ENCODE measurements at places on chromosomes 3 and 15.

DNA sequence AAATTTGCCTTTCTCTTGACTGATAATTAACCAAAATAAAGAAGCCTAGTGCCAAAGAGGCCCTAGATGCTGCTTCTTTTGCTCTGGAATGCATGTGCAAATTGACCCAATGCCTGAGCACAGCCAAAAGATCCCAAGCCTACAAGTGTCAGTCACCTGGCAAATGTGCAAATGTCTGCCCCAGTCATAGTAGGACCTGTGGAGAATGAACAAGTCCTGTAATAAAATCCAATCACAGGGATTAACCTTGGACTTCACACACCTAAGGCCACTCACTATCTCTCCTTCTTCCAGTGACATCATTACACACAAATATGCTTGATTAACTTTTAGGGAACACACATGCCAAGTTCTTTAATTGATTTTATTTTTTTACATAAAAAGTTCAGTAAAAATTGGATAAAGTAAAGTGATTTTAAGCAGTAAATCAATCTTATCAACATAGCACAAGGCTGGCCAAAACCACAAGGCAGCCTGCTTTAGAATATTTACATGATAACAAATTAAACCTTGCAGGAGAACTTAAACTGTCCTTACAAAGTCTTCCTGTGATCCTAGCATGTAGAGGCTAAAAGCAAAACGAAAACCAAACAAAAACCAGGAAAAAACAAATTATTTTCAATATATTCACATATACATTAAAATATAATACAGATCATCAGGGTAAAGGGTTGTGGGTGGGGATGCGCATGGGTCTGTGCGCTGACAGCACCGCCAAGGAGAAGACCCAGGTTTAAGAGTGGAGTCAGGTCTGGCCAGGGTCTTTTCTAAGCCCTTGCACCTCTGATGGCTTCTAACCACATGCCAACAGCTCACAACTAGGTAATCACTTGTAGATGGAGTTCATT lies 36.8 kb downstream of the NBEAL2 start:
- DNase-seq = no peak

DNA sequence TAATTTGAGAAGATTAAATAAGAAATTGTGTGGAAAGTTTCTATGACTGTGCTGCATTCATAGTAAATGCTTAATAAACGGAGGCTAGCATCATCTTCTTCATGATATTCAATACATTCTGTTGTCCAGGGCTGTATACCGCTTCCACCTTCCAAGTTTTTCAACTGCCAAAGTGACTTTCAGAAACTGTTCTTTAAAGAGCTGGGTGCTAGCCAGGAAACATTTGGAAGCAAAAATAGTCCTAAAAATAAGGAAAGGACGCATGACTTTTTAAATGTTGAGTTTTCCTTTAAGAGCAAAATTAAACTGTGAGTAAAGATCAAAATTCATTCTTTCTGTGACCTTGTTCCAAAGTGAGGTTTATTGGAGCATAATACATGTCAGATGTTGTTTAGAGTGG lies 9.4 kb upstream of the ERC2 start:
- no peak for DNase-seq

DNA sequence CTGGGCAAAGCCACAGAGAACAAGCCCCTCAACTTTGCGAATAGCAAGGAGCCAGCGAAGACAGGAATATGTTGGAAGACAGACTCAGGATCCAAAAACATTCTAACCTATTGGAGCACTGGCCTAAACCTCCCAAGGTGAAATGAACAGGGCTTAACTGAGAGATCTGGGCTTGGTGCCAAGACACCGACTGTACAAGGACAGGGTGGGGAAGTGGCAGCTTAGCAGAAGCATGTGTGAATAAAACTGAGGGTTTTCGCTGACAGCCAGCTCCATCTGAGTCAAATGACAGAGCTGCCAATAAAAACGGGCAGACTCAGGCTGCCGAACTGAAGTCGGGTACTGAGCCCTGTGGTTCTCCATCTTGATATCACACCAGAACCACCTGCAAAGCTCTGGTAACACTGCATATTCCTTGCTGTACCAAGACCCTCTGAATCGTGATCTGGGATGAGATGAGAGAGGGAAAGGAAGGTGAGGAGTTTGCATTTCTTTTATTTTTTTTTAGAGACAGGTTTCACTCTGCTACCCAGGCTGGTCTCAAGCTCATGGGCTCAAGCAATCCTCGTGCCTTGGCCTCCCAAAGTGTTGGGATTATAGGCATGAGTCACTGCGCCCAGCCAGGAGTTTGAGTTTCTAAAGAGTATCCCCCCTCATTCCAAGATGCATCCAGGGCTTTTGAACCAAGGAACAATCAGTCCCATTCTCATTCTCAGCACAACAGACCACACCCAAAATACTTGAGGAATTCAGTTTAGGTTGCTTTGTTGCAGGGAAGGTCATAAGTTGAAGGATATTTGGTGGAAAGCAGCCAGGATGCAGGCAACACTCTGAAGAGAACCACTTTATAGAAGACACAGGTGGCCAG lies 6.0 kb upstream of the PLCB2 start:
- DNase-seq = no peak

DNA sequence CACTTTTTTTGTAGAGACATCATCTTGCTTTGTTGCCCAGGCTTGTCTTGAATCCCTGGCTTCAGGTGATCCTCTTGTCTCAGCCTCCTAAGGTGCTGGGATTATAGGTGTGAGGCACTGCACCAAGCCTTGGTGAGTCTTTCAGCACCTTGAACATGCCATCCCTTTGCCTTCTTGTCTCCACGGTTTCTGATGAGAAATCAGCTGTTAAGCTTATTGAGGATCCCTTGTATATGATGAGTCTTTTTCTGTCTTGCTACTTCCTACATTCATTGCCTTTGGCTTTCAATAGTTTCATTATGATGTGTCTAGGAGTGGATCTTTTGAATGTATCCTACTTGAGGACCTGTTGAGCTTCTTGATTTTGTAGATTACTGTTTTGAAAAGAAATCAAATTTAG lies 35.9 kb upstream of the TMCC1 start:
- no peak for DNase-seq

DNA sequence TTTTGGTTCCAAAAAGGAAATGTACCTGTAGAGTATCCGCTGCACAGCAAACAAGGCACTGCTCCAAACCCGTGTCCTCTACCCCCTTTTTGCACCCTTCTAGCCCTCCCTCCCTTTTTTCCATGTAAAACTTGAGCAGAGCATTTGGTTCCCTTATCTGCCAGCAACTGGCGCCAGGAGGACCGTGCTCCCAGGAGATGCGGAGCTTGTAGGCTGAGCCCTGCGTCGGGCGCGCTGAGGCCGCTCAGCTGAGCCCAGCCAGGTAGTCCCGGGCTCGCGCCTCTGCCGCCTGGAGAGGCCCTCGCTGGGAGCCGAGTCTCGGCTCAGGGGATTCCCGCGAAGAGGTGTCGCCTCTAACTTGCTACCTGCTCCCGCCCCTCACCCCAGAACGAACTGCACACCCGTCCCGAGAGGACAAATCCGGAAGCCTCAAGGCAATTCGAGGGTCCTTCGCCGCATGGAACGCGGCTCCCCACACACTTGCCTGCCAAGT lies 575 bp downstream of the TRPM7 start:
- peak; percentile 35 for DNase-seq

DNA sequence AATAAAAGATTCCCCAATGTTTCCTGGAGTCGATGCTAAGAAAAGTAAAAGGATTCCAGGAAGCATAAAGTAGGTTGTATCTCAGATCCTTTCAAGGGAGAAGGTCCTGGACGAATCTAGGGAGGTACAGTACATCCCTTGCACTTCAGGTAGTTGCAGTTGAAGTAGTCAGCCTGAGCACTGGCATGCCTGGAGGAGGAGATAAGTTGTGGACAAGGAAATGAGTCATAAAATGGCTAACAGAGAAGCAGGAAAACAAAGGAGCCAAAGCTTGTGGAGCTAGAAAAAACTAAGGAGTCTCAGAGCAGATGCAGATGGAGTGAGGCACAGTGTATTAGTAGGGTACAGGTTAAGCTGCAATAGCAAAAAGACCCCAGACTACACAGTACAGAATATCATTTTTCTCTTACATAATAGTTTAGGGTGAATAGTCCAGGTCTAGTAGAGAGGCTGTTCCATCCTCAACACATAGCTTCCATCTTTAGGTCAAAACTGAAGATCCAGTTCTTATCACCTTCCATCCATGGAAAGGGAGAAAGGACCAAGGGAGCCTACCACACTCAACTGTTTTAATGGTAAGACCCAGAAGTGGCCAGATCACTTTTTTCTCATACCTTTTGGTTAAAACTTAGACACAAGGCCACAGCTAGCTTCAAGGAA lies 41.3 kb downstream of the COL6A5 start:
- DNase-seq = no peak

- no peak for DNase-seq
These were observed 21.1 kb downstream of the MAPK6 start for GRCh38 chr15:52039925-52040781.

DNA sequence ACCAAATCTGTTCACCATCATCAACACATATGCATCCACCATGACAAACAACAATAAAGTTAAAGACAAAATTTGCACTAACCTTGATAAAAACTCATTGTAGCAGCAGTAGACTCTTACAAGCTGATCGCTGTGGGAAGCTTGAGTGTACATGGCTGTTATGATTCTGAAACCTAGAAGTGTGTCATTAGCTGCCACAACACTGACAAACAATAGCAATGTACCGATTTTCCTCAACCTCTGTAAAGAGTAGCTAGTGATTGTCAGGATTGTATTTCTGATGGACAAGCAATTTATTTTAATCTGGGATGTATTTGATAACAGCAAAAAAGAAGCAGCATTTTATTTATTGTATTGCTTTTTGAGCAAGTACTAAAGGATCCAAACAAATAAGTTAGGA lies 1357.7 kb downstream of the ROBO1 start:
- DNase-seq = no peak

GRCh38 chr3:21750831-21751391 lies at the start of gene ZNF385D:
ZNF385D (minus strand) TSS chr3:21751210; CDS start chr3:21750916, 294 bp downstream.
- no peak for DNase-seq
